ENCODE measurements at places on chromosomes 11 and 22.

GRCh38 chr22:26619510-26619909 lies 1.7 kb upstream of the CRYBB1 start:
- DNase-seq: no peak
- H3K4me1 ChIP-seq: peaks cover 36% of the 10 kb centered on the region
- H3K4me3 ChIP-seq: no peak overlapping the region
- H3K27ac ChIP-seq: no peak overlapping the region

DNA sequence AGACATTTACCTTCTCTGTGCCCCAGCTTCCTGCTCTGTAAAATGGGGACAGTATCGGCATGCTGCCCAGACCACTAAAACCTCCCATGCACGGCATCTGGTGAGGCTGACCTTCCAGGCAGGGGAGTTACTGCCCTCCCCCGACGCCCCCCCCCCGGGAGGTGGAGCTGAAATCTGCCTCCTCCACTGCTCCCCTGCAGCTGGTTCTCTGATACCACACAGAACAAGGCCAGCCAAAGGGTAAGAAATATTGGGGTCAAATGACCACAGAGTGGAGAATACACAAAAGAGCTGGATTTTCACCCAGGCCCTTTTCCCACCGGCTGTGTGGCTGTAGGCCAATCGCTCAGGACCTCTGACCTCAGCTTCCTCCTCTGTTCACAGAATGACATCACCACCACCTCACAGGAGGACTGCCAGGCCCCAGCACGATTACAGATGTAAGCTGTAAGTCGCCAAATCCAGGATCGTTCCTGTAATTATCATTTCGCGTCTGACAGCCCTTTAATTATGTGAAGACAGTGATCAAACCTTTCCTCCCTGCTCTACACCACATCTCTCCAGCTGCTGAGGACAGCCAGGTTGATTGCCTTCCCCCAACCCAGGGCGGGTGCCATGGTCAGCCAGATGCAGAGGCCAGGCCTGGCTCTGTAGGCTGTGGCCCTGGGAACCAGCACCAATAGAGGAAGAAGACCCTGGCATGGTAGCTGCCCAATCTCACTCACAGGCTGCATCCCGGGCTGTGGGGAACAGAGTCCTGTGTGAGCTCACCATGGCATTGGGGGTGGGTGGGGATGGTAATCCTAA lies 35.7 kb upstream of the KLHL35 start:
- no peak for DNase-seq
- no peaks in the 10 kb centered on the region for H3K27me3 ChIP-seq
- no peak overlapping the region for H3K4me3 ChIP-seq

DNA sequence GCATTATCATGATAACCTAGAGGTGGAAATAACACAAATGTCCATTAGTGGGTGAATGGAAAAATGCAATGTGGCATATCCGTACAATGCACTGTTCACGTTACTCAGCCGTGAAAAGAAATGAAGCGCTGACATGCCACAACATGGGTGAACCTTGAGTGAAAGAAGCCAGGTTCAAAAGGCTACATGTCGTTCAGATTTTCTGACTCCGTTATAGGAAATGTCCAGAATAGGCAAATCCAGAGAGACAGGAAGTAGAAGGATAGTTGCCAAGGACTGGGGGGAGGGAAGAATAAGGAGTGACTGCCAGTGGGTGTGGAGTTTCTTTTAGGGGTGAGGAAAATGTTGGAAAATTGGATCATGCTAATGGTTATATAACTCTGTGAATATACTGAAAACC lies 133.8 kb downstream of the ATXN10 start:
- no peak overlapping the region for H3K4me3 ChIP-seq
- no peaks in the 10 kb centered on the region for H3K36me3 ChIP-seq
- no peaks in the 10 kb centered on the region for H3K27me3 ChIP-seq
- no peak for DNase-seq
- H3K27ac ChIP-seq: no peak overlapping the region

DNA sequence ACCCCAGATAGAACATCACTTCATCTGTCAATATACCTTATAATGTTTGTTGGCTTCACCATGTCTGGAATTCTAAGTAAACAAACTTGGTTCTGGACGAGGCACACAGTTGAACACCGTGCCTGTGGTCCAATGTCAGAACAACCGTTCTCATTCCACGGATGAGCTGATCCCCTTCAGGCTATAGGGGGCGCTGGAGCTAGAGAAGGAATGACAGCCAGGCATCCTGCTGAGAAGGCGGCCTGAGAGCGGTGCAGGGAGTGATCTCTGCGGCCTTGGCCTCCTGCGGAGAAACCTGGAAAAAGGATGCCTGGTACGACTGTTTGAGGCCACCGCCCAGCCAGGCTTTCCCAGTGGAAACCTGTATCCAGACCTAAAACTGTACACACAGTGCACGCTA lies 48.7 kb downstream of the FDX1 start:
- no peak overlapping the region for H3K4me3 ChIP-seq
- no peak overlapping the region for H3K27ac ChIP-seq
- no peaks in the 10 kb centered on the region for H3K27me3 ChIP-seq
- DNase-seq: no peak
- H3K4me1 ChIP-seq: peaks cover 3% of the 10 kb centered on the region
- H3K36me3 ChIP-seq: no peaks in the 10 kb centered on the region

- H3K36me3 ChIP-seq: no peaks in the 10 kb centered on the region
- no peaks in the 10 kb centered on the region for H3K4me1 ChIP-seq
- no peak for DNase-seq
- no peak overlapping the region for H3K27ac ChIP-seq
- no peaks in the 10 kb centered on the region for H3K27me3 ChIP-seq
- H3K4me3 ChIP-seq: no peak overlapping the region
These were observed 67.5 kb upstream of the TIMP3 start for GRCh38 chr22:32733923-32734514.

DNA sequence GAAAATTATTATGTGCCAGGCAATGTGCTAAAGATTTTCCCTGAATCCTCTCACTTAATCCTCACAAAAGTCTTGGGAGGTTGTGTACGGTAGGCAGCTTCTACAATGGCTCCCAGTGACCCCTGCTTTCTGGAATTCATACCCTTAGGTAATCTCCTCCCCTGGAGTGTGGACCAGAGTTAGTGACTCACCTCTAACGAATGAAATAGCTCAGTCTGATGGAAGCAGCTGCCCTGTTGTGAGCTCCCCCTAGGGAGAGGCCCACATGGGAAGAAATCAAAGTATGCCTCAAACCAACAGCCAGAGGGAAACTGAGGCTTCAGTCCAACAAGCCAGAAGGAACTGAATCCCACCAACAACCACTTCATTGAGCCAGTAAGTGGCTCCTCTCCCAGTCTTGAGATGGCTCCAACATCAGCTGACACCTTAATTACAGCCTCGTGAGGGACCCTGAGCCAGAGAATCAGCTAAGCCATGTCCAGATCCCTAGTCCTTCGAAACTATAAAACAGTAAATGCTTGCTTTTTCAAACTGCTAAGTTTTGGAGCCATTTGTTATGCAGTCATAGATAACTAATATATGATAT lies 98.9 kb upstream of the ISX start:
- H3K36me3 ChIP-seq: no peaks in the 10 kb centered on the region
- no peaks in the 10 kb centered on the region for H3K4me1 ChIP-seq
- DNase-seq: no peak
- H3K4me3 ChIP-seq: no peak overlapping the region
- H3K27ac ChIP-seq: no peak overlapping the region

- no peaks in the 10 kb centered on the region for H3K36me3 ChIP-seq
- H3K27me3 ChIP-seq: no peaks in the 10 kb centered on the region
- no peak overlapping the region for H3K4me3 ChIP-seq
These were observed 5.1 kb downstream of the TOLLIP start for GRCh38 chr11:1304380-1304779.

DNA sequence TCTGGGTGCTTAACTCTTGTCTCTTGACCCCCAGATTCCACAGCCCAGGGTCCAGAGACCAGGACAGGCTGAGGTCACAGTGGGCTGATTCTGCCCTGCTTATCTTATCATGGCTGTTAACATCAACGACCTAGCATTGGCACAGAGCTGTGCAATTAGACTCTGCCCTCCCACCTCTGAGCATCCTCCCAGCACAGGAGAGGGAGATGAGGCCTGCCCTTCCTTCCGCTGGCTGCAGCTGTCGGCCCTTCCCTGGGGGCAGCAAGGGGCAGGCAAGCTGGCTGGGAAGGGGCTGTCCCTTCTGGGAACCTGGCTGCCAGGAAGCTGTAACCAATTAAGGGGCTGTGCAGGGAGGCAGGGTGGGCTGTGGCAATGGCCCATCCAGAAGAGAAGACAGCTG lies 22.5 kb downstream of the LRRC10B start:
- no peaks in the 10 kb centered on the region for H3K36me3 ChIP-seq
- no peaks in the 10 kb centered on the region for H3K27me3 ChIP-seq
- no peaks in the 10 kb centered on the region for H3K4me1 ChIP-seq
- H3K27ac ChIP-seq: no peak overlapping the region
- no peak overlapping the region for H3K4me3 ChIP-seq

DNA sequence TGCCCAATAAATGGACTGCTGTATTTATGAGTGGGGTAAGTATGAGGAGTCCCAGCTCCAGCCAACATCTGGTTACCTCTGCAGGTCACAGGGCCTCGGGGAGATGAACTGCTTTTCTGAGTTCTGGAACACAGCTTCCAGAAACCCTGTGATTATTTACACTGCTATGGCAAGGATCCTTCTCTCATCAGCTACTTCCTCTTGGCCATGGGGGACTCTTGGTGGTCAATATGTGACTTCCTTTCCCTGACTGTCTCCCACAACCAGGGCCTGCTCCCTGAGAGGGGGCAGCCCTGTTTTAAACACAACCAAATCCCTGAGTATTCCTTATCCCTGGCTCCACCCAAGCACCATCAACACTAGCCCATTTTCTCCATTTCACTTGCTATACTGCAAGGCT lies 10.0 kb downstream of the RHOG start:
- H3K36me3 ChIP-seq: no peaks in the 10 kb centered on the region
- peak overlapping the region; percentile 80 for H3K27ac ChIP-seq
- no peak for DNase-seq

- H3K27ac ChIP-seq: no peak overlapping the region
- H3K4me3 ChIP-seq: no peak overlapping the region
- H3K4me1 ChIP-seq: no peaks in the 10 kb centered on the region
- DNase-seq: no peak
- no peaks in the 10 kb centered on the region for H3K27me3 ChIP-seq
These were observed 235.8 kb upstream of the CCDC90B start for GRCh38 chr11:83521647-83522596.

All from left lung (tissue), 14 donors.